Inflammatory macrophage treated with lipopolysaccharide for 4 hours (primary cell): ENCODE measurements at places on chromosomes 5 and 9.

GRCh38 chr9:85045271-85045670 lies 375.7 kb downstream of the NTRK2 start:
- DNase-seq = no peak

GRCh38 chr5:120091376-120091948 lies 372.6 kb upstream of the PRR16 start:
- no peak for DNase-seq

- no peak for DNase-seq
These were observed 294.1 kb downstream of the FANCC start for GRCh38 chr9:95023217-95024003.

DNA sequence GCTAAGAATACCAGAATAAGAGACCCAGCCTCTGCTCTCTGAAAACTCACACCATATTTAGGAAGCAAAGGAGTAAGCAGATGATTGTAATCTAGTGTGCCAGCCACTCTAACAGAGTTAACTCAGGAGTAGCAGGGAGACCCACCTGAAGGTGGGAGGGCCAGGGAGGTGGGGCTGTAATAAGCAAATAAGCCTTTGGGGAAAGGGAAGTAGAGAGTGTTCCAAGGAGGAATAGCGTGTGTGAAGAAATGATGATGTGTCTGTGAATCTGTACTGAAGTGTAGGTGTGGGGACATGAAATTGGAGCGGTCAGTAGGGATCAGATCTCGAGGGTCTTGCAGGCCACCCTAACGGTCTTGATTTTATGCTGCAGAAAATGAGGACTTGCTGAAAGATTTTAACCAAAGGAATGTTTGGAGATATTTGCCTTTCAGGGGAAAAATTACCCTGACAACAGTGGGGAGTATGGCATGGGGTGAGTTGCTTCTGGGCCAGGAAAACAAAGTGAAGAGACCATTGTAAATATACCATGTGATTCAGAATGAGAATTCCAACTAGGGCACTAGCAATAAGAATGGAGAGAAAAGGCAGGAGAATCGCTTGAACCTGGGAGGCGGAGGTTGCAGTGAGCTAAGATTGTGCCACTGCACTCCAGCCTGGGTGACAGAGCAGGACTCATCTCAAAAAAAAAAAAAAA lies 44.1 kb upstream of the FSD1L start:
- DNase-seq = no peak

DNA sequence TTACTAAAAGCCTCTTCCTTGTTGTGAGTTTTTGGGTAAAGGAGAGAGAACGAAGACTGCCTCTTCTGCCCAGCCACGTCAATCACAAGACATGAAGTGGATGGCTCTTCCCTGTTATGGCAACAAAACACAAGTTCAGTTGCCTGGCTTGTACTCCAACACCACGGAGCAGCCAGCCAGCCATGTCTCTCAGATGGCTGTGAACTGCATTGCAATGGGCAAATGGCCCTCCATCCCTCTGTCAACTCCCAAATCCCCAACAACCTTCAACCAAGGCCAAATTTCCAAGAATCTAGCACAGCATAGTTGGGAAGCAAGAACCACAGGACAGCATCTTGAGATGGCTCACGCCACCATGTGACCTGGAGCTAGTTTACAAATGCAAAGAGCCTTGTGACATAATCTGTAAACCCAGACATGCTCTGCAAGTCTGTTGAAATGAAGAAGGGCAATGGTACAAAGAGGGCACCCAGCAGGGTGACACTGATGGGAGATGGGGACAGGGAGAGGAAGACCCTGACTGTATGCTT lies 53.9 kb downstream of the ZNF366 start:
- DNase-seq = no peak

DNA sequence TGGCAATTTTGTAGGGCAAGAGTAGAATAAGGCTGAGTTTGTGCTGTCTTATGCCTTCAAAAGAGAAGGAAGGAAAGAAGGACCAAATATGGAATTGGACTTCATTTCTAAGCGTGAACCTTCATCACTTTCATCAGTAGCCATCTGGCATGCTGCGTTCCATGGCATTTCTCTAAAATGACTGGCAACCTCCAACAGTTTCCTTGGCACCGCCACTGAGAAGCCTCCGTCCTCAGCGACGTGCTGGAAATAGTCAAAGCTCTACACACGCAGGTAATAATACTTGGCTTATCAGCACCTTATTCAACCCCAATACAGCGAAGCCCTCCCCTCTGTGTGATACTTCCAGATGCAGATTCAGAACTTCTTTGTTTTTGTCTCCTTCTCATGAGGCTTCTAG lies 169.7 kb upstream of the CD180 start:
- DNase-seq = no peak
